ENCODE measurements at places on chromosomes 13 and 19. TPM values are rescaled to one million over a fixed set of nuclear protein-coding genes. Genes with fewer than 3 reads are reported as not detected.

Gene ZNF274
- total RNA-seq, result 43.0 TPM

Gene TEAD2
- 193 TPM for total RNA-seq

Gene ANGPTL8
- total RNA-seq, result not detected

Gene ZNF229
- 11.2 TPM for total RNA-seq

Gene SLC1A6
- total RNA-seq, result 15.0 TPM

Gene SAE1
- total RNA-seq, result 305 TPM

Gene PALM3
- not detected for total RNA-seq

Gene ZNF382
- total RNA-seq, result 16.8 TPM

Gene DCLK1
- total RNA-seq, result 6.4 TPM

Gene MIPEP
- 19.5 TPM for total RNA-seq

Gene FXYD1
- total RNA-seq, result 0.46 TPM

Gene SLC25A41
- total RNA-seq, result 0.46 TPM

Gene BCKDHA
- 25.7 TPM for total RNA-seq

Gene IZUMO4
- total RNA-seq, result not detected

Gene FLT1
- total RNA-seq, result 0.47 TPM

Gene ADM5
- total RNA-seq, result 6.0 TPM

Gene ZNF844
- 16.5 TPM for total RNA-seq

Gene FGF14
- total RNA-seq, result 0.43 TPM

Gene WTIP
- 35.4 TPM for total RNA-seq

Gene AZU1
- total RNA-seq, result 1.0 TPM

Gene NECTIN2
- 210 TPM for total RNA-seq

DNA sequence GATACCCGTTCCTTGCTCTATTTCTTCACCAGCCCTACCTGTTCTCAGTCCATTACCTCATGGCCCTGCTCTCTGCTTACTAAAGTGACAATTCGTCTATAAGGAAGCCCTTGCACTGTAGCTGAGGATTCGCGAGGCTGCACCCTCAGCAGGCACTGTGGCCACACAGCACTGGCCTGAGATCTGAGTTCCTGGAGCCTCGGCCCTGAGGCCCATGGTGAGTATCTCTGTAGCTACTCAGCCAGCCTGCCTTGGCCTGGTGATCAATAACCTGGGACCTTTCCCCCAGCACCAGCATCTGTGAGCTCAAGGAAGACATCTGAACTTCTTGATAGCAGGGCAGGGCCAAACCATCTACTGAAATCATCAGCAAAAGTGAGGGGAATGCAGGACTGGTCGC lies 90.7 kb downstream of the RGCC start:
- DNase-seq, result no peak

GRCh38 chr19:35357867-35358573 lies at the start of gene FFAR3:
FFAR3 (plus strand) TSS chr19:35358460; CDS start chr19:35358891, 431 bp downstream.
- no peak for DNase-seq

DNA sequence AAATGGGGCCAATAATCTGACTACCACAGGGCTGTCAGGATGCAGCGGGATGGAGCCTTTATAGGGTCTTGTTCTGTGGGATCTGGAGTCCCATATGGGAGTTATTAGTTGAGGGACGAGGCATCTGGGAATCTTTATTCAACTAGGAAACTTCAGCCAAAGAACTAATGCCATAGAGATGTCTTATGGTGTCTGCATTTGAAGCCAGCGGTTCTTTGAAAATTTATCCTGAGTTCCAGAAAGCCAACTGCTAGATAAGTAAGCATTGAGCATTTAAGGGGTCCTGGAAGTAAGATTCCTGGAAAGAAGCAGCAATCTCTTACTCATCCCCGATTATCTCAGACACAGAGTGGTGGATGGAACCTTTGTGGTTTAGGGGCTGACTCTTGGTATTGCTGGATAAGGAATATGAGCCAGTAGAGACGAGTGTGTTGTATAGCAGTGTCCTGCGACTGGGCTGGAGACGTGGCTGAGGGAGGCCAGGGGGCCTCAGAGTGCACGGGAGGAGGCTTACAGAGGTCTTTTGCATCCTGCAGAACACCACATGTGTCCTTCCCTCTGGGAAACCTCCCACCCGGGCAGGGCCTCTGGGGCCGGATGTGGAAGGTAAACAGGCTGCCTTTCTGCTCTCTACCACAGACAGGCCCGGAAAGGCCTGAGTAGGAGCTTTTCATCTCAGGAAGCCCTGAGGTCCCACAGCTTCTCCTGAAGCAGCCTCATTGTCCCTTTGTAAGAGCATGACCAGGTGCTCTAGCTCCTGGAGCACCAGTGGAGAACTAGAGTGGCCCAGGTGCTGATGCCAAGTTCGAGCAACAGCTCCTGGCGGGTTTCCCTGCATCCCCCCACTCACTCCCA lies 28.8 kb downstream of the ACTN4 start:
- DNase-seq, result no peak

- DNase-seq, result no peak
Measured at GRCh38 chr19:29674374-29675119, 9.3 kb downstream of the PLEKHF1 start.

DNA sequence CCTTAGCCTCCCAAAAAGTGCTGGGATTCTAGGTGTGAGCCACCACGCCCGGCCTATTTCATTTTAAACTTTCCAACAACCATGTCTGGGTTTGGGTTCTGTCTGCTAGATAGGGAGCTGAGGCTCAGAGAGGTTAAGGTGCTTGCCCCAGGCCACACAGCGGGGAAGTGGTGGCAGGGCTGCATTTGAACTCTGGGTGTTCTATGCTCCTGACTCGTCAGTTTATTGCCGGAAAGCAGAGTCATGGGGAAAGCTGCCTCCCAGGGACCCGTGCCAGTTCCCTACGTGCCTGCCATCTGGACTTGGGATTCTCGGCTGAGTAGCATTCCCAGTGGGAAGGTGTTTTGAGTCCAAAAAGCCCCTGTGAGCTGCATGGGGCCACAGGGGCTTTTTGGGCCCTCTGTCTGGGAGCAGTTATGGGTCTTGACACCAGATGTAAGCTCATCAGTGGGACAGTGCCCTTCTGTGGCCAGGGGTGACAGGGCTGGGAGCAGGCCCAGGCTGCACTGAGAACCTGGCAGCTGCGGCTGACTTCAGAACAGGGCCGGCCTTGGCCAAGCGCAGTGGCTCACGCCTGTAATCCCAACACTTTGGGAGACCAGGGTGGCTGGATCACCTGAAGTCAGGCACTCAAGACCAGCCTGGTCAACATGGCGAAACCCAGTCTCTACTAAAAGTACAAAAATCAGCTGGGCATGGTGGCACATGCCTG lies 10.9 kb downstream of the RFX1 start:
- no peak for DNase-seq

DNA sequence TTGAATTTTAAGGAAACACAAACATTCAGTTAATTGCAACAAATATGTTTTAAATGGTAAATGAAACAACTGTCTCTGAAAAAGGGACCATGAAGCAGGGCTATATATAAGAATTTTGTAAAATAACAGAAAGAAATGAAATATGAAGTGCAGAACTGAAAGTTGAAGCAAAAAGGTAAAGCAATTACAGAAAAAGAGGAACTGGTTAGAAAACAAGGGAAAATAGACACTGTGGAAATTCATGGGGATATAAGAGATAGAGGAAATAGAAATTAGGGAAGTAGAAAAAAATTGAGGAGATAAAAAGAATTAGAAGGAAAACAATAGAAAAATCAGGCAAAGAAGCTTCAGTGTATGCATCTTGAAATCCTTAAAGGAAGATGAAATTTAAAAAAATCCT lies 40.0 kb upstream of the TDRD3 start:
- DNase-seq, result no peak

DNA sequence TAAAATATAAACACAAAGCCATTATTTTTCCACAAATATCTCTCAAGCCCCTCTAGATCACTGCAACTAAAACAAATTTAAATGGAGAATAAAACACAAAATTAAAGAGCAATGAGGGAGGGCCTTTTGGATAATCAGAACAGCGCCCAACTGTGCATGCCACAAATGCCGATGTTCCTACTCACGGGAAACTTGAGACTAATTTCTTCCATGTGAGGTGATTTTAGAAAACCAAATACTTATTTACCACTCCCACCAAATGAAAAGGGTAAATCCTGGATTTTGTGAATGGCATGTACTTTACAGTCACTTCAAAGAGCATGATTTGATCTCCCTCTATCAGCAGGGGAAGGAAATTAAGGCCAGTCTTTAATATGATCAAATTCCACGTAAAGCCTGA lies 74.8 kb downstream of the SLC7A1 start:
- no peak for DNase-seq

- no peak for DNase-seq
Measured at GRCh38 chr13:102236341-102236740, 165.5 kb downstream of the FGF14 start.

- no peak for DNase-seq
Measured at GRCh38 chr13:42035905-42036521, 12.4 kb upstream of the DGKH start.

GRCh38 chr13:62375653-62376052 lies 960.0 kb upstream of the PCDH20 start:
- no peak for DNase-seq

GRCh38 chr13:113607889-113608635 lies 23.5 kb downstream of the TFDP1 start:
- DNase-seq, result no peak

- DNase-seq, result peak; percentile 42
Measured at GRCh38 chr13:43787997-43788396, 1.2 kb upstream of the ENOX1 start.

GRCh38 chr13:22112956-22113745 lies 442.3 kb downstream of the FGF9 start:
- no peak for DNase-seq

DNA sequence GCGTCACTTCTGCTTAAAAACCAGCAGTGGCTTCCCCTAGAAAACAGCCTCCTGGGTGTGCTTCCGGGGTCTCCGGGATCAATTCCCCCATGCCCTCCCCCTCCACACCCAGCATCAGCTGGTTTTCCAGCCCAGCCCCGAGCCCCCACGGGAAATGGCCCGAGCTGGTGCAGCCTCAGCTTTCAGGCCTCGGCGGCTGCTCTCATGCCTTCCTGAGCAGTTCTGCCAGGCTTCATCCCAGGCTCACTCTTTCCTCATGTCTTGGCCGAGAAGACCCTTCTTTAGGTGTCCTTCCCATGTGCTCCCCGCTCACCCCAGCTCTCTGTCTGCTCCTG lies 103.1 kb upstream of the RNF113B start:
- DNase-seq, result no peak

DNA sequence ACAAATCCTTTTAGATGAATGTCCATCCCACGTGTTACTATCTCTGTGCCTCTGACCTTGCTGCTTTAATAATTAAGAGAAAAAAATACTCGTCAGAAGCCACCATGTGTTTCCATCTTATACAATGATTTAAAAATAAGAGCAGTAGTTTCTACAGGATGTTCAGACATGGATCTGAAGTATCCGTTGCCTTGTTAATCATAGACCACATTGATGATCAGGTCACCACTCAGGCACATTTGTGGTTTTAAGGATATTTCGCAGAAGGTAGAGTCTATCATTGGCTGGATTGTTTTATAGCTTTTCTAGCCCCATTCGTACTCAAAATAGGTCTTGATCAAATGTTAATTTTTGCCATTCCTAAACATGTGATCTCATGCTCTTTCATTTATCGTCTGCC lies 710.0 kb upstream of the ARGLU1 start:
- DNase-seq, result no peak

GRCh38 chr19:7792281-7792680 lies 29.2 kb downstream of the CLEC4M start:
- no peak for DNase-seq

DNA sequence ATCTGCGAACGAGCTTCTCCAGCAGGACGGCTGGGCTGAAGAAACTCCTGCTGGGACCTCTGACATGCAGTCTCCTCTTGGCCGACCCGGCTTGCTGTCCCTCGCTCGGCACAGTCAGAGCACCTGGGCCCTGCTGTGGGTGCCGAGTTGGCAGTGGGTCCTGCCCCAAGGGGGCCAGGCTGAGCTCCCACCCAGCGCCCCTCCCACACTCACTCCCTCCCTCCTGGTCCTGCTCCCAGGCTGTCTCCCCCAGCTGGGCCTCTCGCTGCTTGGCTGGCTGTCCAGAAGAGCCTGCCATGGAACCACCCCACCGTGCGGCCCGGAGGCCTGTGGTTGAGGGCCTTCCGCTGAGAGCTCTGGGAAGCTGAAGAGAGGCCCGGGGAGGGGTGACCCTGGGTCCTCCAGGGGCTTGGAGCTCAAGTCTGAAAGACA lies 6.0 kb downstream of the AKT2 start:
- DNase-seq, result no peak

DNA sequence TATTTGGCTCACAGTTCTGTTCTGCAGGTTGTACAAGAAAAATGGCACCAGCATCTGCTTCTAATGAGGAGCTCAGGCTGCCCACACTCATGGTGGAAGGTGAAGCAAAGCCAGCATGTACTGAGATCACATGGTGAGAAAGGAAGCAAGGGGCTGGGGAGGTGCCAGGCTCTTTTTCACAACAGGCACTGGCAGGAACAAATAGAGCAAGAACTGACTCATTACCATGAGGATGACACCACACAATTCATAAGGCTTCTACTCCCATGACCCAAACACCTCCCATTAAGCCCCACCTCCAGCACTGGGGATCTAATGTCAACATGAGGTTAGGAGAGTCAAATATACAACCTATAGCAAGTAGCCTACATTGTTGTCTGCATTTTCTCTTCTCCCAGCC lies 522.6 kb downstream of the RFC3 start:
- DNase-seq, result no peak

GRCh38 chr19:46373491-46374359 lies 26.8 kb downstream of the PPP5C start:
- peak; percentile 70 for DNase-seq

- DNase-seq, result peak; percentile 35
Measured at GRCh38 chr13:49649244-49649962, 21.1 kb downstream of the ARL11 start.

DNA sequence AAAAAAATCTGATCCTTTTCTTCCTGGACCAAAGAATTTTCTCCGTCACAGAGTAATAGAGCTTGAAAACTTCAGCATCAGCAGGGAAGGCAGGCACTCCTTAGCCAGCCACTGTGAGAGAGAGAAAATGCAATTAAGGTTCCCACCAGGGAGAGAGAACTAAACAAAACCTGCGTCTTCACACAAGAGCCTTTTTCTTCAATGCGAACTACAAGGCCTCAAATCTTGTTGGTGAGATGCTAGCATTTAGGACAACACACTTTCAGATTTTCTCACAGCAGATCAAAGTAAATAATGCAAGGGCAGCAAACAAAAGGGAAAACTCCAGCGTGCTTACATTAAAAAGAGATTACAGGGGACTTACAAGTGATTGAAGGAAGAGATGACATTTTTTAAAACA lies 80.1 kb downstream of the DACH1 start:
- DNase-seq, result peak; percentile 80

- no peak for DNase-seq
Measured at GRCh38 chr13:66576381-66576780, 653.8 kb downstream of the PCDH9 start.

DNA sequence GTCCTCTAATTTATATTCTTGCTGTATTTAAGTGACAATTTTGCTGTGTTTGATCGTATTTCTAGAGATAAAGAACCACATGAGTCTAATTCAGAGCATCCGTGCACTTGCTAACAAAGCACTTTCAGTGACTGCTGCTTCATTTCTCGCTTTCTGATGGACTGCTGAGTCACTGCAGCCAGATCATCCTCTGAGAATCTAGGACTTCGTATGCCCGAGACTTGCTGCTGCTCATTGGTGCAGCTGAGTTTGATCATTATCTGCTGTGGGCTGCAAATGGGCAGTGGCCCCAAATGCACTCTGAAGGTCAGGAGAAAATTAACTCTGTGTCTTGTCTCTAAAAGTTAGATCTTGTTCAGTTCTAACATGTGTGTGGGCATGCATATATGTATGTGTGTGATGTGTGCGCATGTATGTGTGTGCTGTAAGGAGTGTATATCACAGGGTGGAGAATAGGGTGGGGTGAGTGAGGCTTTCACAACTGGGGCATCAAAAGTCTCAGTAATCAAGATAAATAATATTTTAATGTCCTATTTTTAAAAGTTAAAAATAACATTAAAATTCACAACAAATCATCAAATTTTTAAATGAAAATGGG lies 342.6 kb downstream of the MTUS2 start:
- no peak for DNase-seq

Data from neural progenitor cell (in vitro differentiated cells).